CD4-positive, alpha-beta T cell treated with Interleukin-17A for 4 hours (primary cell): ENCODE measurements at places on chromosomes 3 and 15.

DNA sequence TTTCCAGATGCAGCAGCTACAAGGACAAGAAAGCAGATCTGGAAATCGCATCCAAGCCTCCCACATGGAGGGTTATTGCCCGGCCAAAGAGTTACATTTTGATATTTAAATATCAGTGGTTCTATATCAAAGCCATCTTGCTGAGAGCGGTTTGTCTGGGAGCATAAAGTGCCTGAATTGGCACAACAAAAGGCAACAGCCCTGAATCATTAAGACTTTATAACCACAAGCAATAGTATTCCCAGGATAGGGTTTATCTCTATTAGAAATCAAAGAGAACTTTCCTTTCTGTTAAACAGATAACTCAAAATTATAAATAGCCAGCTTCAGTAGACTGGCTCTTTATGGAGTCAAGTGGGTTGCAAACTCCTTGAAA lies 564.7 kb downstream of the ROBO1 start:
- no peak for DNase-seq

- DNase-seq, result no peak
These were observed 8.8 kb downstream of the STAB1 start for GRCh38 chr3:52503788-52504424.

DNA sequence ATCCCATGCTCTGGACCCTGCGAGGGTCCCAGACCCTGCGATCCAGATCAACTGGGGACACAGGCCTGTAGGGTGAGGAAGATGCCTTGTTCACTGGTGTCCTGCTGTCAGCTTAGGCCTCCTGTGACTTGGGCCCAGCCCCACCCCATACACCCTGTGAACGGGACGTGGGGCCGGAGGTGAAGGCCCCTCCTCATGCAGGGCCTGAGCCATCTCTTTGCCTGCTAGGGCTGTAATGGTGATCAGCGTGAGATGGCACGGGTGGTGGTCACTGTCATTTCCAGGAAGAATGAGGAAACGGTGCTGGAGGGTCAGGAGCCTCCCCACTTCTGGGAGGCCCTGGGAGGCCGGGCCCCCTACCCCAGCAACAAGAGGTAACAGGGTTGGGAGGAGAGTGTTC lies 12.4 kb downstream of the VILL start:
- DNase-seq, result no peak

DNA sequence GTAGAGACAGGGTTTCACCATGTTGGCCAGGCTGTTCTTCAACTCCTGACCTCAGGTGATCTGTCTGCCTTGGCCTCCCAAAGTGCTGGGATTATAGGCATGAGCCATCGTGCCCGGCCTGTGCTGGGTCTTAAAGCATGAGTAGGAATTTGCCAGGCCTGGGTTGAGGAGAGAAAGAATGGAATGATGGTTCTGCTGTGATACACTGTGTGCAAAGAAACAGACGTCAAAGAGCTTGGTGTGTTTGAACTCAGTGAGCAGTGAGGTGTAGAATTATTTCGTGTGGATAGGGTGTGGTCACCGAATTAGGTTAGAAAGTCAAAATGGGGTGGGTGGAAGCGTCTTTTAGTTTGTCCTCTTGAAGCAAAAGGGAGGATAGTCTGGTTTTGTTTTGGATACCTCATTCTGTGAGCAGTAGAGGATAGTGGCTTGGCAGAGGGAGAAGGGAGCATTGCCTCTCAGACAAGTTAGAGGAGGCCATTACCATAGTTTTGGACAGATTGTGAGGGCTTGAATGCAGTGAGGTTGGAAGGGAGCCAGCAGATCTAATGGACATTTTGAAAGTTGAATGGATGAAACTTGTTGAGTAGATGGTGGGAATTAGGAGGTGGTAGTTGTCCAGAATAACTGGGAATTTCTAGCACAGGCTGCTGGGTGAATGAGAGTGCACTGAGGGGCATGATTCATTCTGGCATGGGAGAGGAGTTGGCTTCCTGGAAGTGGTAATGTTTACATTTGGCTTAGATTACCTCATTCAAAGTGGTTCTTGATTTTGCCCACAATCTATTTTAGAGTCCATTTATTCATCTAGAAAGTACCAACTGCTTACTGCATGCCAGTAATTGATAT lies 27.2 kb downstream of the AKAP13 start:
- peak; percentile 31 for DNase-seq

- no peak for DNase-seq
These were observed 51.1 kb downstream of the TFG start for GRCh38 chr3:100760377-100760776.

DNA sequence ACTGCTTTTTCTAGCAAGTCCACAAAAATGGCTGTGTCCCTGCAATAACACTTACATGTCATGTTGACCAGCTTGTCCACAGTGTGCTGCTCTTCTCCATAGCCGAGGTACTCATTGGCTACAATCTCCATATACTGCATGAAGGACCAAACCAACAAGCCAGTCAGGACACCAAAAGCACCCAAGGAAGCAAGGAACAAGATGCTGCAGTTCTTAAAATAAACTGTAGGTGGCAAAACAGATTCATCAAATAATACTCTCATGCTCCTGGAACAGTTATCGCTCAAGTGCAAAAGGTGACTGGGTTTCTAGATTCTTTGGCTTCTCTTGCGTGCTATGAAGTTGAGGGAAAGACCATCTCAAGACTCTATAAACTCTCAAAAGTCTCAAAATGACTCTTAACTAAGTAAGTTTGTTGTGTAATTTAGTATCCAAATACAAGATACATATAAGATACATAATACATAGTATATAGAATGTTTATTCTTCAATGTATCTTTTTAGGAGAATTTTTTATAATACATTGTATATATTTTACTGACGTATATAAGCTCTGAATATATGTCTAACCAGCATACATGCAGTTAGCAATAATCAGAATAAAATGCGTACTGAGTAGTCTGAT lies 57.0 kb downstream of the NEK10 start:
- DNase-seq, result peak; percentile 7

GRCh38 chr3:58607816-58608215 lies 30.6 kb upstream of the FAM107A start:
- no peak for DNase-seq

DNA sequence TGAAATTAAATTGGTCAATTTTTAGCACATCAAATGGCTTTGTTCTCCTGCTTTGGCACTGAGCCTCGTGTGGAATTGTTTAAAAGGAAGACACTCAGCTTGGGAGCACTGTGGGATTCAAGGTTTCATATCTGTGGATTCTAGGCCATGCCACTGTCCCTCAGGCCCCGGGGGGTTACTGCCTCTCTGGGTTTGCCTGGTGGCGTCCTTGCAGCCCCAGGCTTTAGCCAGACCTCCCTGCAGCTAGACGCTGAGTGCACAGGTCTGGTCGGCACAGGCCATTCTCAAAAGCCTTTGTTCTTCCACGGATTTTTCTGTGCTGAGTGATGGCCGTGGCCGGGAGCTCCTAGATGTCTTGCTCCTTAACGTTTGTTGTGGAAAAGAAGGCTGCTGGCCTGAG lies 76.2 kb downstream of the CACNA2D3 start:
- no peak for DNase-seq

DNA sequence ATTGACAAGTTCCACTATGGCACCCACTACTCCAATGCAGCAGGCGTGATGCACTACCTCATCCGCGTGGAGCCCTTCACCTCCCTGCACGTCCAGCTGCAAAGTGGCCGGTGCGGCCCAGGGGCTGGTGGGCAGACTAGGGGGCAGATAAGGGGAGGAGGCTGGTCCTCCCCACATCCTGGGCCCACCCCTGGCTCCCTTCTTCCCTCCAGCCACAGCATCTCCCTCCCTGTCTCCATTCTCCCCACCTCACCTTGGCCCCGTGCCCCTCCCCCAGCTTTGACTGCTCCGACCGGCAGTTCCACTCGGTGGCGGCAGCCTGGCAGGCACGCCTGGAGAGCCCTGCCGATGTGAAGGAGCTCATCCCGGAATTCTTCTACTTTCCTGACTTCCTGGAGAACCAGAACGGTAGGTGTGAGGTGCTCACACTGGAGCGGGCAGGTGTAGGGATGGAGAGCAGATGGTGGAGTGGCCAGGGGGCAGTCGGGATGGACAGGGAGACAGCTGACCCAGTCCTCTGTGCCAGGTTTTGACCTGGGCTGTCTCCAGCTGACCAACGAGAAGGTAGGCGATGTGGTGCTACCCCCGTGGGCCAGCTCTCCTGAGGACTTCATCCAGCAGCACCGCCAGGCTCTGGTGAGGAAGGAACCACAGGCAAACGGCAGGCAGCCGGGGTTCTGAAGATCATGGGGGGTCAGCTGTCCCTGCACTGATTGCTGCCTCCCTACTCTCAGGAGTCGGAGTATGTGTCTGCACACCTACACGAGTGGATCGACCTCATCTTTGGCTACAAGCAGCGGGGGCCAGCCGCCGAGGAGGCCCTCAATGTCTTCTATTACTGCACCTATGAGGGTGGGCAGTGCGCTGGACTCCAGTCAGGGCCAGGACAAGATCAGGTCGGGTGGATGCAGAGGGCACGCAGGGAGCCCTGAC lies 26.0 kb downstream of the NBEAL2 start:
- peak; percentile 4 for DNase-seq

DNA sequence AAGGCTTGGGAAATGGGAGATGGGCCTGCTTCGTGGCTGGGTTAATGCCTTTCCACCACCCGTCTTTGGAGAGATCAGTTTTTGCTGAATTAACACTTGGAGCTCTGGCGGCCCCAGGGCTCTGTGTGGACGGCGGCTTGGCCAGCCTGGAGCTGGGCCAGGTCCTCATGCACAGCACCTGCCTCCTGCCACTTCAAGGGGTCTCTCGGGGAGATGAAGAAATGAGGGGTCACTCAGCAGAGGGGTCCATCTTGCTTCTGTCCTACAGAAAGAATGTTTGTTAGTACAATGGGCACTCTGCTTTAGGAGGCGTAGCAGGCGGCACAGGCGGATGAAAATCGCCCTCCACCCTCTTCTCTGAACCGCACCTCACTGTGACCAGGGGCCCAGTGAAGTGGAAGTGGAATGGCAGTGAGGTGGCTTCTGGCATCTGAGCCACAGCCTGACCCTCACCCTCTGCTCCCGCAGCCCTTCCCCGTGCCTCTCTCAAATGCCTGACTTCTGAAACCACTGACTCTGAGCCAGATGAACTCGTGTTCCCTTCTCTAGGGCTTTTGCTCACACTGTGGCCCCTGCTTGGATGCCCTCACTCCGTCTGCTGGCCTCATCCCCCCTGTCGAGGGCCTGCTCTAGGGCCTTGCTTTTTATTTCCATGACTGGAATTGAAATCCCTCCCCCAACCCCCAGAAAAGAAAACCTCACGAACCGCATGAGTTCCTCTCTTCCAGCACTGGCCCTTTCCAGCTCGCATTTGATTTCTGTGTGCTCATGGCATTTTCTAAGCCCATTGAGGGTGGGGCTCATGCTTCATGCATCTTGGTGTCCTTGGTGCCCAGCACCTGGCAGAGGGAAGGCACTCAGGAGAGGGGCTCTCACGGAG lies 42.2 kb downstream of the CHDH start:
- no peak for DNase-seq

DNA sequence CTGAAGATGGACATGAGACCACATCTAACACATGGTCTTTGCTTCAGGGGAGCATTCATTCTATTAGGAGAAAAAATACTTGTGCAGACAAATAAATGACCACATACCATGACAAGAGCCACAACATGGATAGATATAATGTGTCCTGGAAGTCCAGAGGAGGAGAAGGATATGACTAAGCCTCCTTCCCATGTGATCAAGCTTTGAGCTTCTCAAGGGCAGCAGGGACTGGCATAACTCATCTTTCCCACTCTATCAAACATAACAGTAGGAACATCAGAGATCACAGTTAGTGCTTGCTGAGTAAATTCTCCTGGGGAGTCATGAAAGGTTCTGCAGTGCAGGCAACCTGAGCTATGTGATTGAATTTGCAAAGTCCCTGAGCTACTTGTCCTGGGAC lies 86.0 kb upstream of the LPP start:
- DNase-seq, result no peak

DNA sequence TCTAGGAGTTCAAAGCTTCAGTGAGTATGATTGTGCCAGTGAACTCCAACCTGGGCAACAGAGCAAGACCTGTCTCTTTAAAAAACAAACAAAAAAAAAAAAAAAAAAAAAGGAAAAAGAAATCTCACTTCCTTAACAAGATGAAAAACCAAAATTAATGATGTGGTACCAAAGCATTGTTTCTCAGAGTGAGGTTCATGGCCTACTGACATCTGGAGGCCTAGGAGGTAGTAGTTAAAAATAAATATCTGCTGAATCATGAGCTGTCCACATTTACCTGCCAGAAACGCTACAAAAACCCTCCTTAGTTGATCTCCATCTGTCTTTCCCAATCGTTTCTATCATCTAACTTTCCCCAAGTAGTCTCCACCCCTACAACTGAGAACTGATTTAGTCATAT lies 51.2 kb downstream of the EPHA6 start:
- no peak for DNase-seq

- no peak for DNase-seq
These were observed 71.8 kb downstream of the DTWD1 start for GRCh38 chr15:49692514-49693090.

GRCh38 chr15:78988361-78988911 lies 43.6 kb upstream of the CTSH start:
- DNase-seq, result peak; percentile 9

- no peak for DNase-seq
These were observed 350.7 kb downstream of the NSUN3 start for GRCh38 chr3:94413336-94414108.

DNA sequence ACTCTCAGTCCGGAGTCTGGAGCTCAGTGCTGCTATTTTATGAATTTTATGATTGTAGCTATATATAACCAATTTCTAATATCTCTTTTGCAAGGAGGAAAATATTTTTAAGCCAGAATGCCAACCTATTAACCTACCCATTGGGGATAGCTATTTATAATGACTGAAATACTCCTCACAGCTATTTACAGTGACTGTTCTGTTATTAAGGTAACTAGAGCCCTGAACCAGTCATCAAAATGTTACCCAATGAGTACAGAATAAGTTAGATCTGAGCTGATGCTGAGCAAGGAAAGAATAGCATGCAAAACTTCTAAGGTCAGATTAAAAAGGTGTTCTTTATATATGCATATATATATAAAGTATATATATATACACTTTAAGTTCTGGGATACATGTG lies 79.6 kb upstream of the PPP2R3A start:
- DNase-seq, result no peak

- no peak for DNase-seq
These were observed 22.6 kb upstream of the IP6K2 start for GRCh38 chr3:48739617-48739954.

DNA sequence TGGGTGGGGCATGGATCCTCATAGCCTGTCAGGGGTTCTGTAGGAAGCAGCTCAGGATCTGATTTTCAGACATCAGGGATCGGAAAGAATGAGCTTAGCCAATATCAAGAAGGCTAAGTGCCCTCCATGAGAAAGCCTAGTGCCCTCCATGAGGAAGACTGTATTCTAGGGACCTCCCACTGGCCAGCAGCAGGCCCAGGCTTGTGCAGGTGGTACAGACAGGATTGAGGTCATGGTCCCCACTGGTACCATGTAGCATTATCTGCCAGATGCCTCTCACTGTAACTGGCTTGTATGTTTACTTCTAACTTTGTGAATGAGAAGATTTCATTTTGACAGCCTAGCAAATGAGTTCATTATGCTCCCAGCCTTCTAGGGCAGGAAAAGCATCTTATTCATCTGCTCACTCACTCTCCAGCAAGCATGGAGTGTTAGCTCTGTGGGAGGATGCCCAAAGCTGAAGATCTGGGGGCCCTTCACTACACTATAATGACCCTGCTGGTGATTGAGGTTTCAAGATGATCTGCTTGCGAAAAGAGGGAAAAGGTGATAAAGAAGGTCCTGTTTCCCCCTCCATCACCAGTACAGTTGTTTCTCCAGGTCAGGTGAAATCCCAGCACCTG lies 7.5 kb downstream of the EPHB1 start:
- DNase-seq, result no peak

GRCh38 chr15:75721480-75721922 lies 8.9 kb upstream of the CSPG4 start:
- no peak for DNase-seq

GRCh38 chr3:13420045-13420830 lies at the start of gene NUP210:
NUP210 (minus strand) TSS chr3:13420322; CDS start chr3:13420226, 96 bp downstream.
- DNase-seq, result peak; percentile 73

GRCh38 chr15:35496585-35496984 lies 49.4 kb downstream of the DPH6 start:
- no peak for DNase-seq
